ENCODE measurements at places on chromosomes 16 and 17.
A peak's percentile ranks its signal among the peaks of the same experiment; 100 is the strongest.

DNA sequence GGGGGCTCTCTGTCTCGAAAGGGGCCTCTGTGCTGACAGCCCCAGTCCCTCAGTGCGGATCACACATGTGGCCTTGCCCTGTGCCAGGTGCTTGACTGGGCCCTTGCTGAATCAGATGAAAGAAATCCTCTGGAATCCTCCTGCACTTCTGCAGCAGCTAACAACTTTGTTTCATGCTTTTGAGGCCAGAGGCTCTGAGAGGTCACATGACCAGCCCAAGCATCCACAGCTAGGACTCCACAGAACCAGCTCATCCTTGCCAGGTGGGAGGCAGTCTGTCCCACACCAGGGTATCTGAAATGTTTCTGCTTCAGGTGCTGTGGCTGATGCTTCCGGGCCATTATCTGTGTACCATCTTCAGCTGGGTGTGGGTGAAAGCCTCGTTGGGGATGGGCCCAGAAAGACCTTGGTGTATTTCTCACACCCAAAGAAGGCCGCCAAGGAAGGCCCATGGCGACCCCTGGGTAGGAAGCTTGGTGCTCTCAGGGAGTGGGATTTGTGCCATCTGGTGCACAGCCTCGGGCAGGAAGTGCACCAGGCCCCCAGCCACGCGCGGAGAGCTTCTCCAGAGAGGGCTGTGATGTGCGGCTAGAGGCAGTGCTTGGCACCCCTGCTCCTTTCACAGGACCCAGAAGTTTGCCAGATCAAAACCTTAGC lies 143.8 kb downstream of the CLEC16A start:
- no peak for DNase-seq

DNA sequence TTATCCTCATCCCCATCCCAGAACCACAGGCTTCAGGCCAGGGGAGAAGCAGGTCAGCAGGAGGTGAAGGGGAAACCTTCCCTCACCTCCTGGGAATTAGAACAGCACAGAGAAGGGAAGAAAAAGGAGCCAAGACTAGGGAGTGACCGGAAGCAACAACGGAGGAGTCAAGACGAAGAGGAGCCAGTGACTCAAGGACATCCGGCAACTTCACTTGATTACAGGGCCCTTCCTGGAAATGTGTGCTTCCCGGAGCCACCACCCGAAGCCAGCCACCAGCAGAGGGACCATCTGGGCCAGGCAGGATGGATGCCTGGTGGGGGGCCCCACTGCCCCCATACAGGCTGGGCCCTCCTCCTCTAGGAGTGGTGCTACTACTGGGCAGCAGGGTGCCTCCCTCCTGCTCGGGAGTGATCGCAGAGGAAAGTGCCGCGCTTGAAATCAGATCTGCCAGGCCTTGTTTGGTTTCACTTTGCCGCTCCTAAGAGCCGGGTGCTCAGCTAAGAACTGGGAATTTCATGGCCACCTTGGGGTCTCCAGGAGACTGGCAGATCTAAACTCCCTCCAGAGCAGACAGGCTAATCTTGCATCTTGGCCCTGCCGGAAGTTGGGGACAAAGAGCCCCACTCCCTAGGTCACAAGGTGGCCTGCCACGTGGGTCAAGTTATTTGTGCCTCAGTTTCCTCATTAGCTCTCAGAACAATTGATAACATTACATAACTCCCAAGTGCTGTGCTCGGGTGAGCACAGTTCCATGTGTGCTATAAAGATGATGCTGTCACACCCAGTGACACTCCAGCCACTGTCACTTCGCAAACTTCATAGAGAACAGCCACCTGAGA lies 6.6 kb downstream of the CDC42EP4 start:
- peak; percentile 75 for DNase-seq

- DNase-seq, result no peak
These were observed 135.7 kb upstream of the C16orf82 start for GRCh38 chr16:26930786-26931581.

- DNase-seq, result no peak
These were observed 1.3 kb downstream of the C17orf99 start for GRCh38 chr17:78147315-78147998.

DNA sequence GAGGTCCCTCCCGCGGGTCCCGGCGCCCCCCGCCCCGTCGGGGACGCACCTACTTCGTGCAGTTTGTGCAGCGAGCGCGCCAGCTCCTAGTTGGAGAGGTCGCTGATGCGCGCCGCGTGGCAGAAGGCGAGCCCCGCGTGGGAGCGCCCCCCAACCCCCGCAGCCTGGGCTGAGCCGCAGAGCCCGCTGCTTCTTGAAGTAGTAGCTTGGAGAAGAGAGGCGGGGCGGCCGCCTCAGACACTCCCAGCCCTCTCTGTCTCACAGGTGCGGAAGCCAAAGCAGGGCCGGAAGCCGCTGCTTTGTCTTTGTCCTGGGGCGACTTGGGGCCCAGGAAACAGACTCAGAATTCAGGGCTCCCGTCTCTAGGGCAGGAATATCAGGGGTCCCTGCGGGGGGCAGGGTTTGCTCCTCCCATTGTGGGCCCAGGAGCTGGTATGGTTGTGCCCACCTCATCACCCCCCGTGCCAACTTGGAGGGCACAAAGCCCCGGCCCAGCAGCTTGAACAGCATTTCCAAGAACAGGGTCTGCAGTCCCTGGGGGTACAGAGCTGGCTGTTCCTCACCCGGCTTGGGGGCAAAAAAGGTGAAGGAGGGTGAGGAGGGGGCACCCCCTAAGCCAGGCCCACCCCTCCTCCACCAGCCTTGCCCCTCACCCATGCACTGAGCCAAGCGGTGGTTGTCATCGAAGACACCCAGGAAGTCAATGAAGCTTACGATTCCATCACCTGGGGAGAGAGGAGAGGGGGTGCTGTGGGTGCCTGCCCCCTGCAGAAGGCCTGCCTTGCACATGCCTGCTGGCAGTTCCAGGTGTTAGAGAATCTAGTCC lies 13.5 kb downstream of the SPATA32 start:
- DNase-seq, result peak; percentile 57

DNA sequence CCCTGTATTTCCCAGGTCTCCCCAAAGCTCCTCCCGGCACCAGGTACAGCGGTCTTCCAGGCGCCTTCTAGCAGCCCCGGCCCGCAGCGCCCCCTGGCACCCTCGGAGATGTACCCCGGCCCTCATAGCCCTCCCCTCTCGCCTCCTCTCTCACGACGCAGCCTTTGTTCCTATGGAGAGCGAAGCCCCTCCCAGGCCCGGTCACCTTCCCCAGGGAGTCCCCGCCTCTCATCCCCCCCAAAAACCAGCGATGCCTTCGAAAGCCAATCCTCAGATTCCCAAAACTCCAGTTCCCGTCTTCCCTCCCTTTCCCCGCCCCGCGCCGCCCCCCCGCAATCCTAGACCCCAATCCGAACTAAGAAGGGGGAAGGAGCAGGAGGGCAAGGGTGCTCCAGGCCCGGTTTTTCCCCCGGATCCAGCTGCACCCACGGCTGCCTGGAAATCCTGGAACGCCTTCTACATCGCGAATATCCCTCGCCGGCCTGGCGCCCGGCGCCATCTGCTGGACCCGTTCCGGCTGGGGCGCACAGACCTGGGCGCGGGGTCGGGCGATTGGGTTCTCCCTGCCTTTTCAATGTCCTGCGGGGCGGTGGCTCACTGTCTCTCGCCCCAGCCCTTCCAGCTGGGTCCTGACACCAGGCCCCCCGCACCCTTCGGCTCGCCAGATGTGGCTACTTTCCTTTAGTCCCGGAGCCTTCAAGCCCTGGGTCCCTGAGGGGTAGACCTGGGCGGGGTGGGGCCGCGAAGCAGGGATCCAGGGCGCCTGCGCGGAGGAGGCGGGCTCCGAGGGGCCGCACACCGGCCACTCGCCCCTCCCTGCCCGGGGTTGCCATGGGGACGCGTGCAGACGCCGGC lies at the start of gene DNAH2:
Gene DNAH2 (plus strand): TSS at position 844 of the 855 bp plus-strand sequence. CDS start 1,991 bp downstream, outside the sequence.
- peak; percentile 94 for DNase-seq

- DNase-seq, result no peak
These were observed 3.6 kb downstream of the ENDOV start for GRCh38 chr17:80418589-80418988.

DNA sequence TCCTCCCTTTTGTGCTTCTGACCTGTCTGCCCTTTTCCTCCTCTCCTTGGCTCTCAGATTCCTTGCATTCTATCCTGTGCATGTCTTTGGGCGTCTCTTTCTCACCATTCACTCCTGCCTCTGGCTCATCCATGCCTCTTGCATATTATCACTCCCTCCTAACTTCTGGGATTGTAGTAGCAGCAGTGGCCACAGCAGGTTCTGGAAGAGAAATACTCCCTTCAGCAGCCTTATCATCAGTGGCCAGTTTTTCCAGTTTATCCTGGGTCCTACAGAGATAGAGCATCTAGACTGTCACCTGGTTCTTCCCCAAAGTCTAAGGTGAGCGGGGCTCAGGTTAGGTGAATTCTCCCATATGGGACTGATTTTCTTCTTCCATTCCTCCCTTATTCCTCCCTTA lies 354.0 kb upstream of the CCL2 start:
- DNase-seq, result no peak

DNA sequence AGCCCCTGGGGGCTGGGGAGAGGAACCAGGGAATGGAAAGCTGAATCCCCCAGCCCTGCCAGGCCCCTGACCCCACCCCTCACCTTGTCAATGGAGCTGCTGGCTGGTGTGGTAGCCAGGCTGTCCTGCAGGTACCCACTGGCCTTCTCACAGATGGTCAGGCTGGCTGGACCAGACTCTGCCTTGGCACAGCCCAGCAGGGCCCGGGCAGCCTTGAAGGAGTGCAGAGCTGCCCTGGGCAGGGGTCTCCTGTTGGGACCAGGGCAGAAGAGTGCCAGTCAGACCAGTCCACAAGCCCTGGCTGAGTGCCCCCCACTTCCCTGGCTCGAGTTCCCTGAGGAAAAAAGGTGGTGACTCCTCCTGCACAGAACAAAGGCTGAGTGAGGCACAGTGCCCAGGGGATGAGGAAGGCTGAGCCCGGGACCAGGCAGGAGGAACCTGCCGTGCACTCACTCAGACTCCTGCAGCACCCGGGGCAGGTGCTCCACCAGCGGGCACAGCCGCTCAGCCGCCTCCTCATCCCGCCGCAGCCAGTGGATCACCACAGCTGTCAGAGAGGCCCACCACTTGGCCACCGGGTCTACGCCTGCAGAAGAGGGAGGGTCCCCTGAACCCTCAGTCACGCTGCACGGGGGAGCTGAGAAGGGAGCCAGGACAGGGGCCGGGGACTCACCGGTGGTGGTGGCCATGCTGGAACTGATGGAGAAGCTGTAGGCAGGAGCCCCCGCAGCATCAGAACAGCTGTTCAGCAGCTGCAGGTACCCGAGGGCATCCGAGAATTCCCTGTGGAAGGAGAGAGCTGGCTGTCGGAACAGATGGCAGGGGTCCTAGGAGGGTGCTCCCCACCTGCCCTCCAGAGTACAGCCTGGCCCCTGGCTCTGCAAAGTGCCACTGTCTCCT lies 22.4 kb downstream of the SREBF1 start:
- DNase-seq, result no peak

DNA sequence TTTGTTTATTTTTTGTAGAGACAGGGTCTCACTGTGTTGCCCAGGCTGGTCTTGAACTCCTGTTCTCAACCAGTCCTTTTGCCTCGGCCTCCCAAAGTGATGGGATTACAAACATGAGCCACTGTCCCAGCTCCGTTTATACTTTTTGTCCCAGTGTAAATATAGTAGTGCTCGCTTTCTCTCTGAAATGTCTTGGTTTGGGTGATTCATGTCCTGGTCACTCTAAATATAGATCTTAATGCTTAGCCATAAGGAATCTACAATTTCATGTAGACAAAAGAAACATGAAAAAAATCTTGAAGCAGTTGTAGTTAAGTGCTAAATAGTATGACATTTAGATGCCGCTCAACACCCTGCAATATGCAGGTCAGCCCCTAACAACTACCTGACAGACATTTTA lies 126.9 kb downstream of the KATNIP start:
- DNase-seq, result peak; percentile 54

GRCh38 chr17:13843862-13844635 lies 225.3 kb upstream of the COX10 start:
- DNase-seq, result no peak

- no peak for DNase-seq
These were observed 46.0 kb downstream of the CLEC16A start for GRCh38 chr16:10990378-10990777.

DNA sequence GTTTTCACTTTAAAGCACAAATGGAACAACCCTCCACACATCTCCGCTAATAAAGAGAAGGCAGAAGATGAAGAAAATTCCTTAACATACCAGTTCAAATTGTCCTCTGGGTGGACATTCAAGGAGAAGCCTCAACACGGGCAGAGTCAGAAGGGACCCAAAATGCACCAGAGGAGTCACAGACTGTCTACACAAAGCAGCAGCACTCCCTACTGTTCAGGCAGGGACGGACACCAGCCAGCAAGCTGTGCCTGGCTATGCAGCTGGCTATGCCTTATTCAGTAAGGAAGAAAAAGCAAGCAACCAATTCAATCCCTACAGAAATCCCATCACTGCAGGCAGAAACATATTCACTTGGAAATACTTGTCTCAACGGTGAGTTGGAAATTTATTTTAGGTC lies 8.1 kb downstream of the DNAJC7 start:
- DNase-seq, result no peak
